ENCODE measurements at places on chromosomes 4 and X. TPM values are rescaled to one million over a fixed set of nuclear protein-coding genes. Genes with fewer than 3 reads are reported as not detected.

GRCh38 chrX:133213117-133213516, 5.0 kb downstream of the TFDP3 start:
- no peak for DNase-seq

ZAR1 gene
- not detected for total RNA-seq

PPARGC1A gene
- total RNA-seq: 77.5 TPM

DNA sequence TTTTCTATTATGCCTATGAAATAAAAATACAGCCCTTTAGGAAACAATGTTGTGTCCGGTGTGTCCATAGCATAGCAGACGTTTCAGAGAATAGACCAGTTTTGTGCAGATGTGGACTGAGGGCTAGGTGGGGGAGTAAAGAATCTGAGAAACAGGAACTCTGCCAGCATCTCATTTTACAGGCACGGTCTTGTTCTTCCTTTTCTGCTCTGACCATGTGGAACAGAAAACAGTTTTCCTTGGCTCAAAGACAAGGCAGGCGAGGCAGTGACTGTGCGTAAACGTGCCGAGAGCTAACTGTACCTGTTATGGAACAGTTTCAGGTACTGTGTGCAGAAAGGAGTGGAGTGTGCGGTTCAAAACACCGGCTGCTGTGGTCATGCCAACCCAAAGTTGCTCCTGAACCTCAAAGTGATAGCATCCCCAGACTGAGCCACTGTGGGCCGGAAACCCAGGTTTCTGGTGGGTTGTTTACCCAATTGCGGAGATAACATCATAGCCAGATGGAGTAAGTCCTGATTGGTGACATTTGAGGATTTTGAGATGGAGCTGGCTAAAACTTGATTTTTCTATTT, 20.2 kb downstream of the CNGA2 start:
- no peak for DNase-seq

DNA sequence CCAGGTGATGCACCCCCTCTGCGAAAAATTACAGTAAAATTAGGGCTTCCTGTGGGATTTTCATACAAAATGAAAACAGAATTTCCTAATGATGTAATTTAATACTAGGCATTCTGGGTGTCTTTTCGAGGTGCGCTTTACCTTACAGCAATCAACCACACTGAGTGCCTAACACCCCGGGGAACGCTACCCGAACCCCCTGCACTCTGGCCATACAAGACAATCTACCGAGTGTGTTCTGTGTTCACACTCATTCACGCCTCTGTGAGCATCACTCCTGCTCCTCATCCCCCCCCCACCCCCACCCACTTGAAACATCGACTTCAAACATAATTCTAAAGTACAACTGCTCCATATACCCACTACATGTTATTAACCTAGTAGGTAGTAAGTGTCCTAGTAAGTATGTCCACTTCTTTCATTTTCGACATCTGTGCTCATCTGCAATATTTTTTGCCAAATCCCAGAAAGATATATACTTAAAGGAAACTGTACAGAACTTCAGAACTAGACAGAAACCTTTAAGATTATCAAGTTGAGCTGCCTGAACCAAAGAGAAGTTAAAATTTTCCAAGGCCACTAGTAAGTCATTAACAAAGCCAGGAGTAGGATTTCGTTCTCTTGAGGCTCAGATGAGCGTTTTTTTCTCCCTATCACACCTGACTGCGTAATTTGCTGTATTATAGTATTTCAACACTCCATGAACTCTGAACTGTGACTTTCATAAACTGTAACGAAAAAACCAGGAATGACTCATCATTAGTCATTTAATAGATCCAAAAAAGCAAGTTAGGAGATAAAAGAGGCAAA, 80.0 kb downstream of the FAT1 start:
- DNase-seq: no peak

DNA sequence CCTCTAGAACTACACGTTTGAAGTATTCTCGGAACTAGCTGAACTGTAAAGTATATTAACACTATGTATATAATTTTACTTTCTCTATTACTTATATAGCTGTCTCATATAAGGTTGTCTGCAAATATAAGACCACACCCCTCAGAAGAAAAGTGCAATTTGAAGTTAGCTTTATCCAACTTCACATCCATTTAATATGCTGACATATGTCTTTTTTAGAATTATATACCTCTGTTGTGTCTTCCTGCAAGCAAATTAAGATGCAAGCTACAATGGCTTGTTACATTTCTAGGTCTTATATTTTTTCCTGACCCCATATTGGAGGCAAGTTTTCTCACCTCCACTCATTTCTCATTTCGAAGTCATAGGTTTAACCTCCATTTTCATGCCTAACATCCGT, 349.0 kb upstream of the AGA start:
- DNase-seq: no peak
